ENCODE measurements at places on chromosomes 12 and 14.

GRCh38 chr12:18468246-18469075 lies 207.1 kb downstream of the PIK3C2G start:
- DNase-seq = no peak

GRCh38 chr12:64440100-64440499 lies 11.8 kb upstream of the TBK1 start:
- no peak for DNase-seq

- DNase-seq = no peak
Observed at GRCh38 chr12:121930862-121931261, 12.5 kb downstream of the CFAP251 start.

DNA sequence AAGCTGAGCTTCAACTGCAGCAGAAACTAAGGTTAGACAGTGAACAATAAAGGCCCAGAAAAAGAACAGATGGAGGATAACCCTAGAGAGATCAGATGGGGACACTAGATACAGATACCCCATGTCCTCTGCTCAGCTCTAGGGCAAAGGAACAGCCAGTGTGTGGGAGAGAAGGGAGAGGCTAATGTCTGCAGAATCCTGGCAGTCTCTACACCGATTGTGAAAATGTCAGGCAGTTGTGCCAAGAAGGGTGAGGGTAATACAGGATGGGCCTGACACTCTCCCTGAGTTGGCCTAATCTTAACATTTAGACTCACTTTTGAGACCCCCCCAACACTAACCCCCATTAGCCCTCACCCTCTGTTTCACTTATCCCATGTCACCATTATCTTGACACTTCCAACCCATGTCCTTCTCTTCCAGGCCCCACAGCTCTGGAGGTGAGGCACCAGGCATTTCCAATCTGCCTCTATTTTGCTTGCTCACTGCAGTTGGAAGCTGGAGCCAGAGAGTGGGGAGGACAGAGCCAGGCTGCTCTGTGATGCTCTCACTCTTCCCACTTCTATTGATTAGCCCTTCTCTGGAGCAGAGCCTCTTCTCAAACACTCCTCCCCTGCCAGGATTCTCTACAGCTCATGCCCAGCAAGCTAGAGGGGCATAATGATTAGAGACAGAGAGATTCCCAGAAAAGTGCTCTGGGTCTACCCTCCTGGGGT lies 3.0 kb upstream of the BLOC1S1 start:
- DNase-seq = no peak

GRCh38 chr14:105019861-105020814 lies 745 bp downstream of the CDCA4 start:
- no peak for DNase-seq

- no peak for DNase-seq
Observed at GRCh38 chr14:85437148-85437547, 92.8 kb upstream of the FLRT2 start.

DNA sequence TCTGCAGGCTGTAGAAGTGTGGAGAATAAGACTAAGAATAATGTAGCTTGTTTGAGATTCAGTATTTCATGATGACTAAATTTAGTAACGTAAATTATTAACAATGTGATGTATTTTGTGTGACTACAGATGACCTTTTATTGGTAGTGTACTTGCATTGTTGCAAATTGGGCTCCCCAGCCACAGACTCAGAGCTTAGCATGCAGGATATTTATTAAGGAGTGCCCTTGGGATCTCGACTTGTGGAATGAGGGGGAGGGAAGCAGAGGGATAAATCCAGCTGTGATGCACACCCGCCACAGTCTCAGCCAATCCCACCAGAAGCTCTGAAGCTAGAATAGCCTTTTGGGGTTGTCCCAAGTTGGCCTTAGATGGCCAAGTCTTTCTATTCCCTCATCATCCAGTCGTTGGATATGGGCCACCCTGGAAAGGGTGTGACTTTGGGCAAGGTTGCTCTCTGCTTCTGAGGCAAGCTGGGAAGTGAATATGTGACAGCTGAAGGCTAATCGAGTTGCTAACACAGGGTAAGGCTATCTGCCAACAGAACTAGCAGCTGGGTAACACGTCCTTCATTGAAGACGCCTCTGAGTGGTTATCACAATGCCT lies 42.1 kb upstream of the USP44 start:
- DNase-seq = no peak

DNA sequence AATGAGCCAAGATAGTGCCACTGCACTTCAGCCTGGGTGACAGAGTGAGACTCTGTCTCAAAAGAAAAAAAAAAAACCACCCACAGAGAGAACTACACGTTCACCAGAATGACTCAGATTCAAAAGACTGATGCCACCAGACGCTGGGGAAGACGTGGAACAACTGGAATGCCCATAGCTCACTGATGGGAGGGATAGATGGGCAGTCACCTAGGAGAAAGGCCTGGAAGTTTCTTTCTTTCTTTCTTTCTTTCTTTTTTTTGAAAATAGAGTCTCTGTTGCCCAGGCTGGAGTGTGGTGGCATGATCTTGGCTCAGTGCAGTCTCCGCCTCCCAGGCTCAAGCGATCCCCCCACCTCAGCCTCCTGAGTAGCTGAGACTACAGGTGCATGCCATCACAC lies 10.0 kb upstream of the KLC1 start:
- no peak for DNase-seq

DNA sequence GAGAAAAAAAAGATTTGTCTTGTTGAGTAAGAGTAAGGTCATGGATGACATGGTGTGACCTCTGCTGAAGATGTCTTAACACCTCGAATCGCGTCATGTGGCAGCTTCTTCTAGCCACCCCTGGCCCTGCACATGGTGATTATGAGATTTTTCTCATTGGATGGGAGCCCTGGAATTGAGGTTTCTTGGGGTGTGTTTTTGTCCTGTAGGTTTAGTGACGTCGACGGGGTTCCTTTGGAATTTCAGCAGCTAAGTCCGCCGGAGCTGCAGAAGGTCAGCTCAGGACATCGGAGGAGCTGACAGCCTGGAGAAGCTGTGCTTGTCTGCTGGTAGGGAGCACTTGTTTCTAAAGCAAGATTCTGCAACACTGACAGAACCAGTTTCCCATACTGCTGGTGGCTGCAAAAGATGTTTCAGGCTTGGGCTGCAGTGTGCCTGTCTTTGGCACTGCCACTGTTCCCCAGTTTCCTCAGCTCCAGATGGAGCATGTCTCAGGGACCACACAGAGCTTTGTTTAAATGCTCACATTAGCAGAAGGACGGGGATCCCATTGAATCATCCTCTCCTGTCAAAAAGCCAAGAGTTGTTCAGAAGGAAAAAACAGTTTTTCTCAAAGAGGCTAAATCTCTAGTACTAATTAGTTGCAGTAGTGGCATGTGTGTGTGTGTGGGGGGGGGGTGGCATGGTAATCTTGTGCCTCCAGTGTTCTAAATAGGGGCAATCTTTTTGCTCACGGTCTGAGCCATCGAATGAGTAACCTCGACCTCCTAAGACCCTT lies 5.2 kb upstream of the FOS start:
- no peak for DNase-seq

GRCh38 chr14:67630186-67630585 lies 10.5 kb downstream of the ARG2 start:
- DNase-seq = no peak

- DNase-seq = no peak
Observed at GRCh38 chr12:97313471-97314190, 149.0 kb upstream of the RMST start.

Measured in midbrain (tissue), 1 donor.